ENCODE measurements at places on chromosomes 7 and 10.

- no peak for DNase-seq
These were observed 169.5 kb downstream of the DKK1 start for GRCh38 chr10:52483587-52483986.

DNA sequence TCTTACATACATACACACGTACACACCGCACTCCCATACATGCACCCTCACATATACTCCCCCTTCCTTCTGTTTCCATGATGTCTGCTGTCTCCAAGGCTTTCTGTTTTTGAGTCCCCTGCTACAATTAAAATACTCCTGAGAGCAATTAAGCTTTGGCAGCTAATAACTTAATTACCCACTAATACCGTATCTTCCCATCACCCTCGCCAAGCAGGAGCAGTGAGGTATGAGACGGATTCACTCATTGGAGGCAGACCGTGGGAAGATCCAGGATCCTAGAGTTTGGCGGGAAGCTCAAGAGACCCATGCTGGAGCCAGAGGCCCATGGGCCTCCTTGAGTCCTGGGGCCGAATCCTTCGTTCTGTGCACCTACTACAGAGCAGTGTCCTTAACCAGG is 1.7 kb upstream of the CALN1 start:
- DNase-seq: no peak

DNA sequence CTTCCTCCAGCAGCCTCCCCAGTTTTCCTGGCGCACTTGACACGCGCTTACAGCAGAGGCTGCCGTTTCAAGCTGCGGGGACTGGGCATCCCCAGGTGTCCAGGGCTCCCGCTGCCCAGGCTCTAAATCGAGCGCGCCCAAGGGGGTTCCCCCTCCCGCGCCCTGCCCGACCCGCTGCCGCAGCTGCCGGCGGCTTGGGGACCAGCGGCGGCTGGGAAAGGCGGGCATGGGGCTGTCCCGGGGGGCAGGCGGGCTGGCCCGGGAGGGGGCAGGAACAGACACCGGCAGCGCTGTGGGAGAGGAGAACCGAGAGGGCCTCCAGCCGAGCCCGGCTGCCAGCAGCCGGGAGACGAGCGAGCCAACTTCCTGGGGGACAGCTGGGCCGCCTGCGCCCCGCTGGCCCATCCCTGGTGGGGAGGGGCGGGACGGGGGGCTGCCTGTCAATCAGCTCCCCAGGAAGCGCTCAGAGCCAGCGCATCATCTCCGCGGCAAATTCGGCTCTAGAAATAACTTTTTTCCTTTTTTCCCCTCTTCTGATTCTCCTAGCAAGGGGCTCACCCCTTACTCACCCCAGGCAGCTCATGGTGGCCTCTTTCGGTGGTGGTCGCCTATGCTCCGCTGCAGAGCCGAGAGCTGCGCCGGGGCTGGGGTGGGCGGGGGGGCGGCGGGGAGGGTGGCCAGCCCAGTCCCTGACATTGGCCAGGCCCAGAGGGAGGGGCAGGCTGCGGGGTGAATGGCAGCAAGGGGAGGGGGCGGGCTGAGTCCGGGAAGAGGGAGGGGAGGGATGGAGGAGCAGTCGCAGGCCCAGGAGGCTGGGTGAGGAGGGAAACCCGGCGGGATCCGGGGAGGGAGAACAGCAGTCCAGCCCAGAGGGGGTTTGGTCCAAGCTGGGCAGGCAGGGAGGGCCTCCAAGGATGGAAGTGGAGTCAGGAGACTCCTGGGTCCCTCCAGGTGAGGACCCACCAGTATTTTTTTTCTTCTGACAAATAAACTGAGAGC is 14.7 kb downstream of the GRID2IP start:
- DNase-seq: no peak

- no peak for DNase-seq
These were observed 211.5 kb upstream of the SLC26A5 start for GRCh38 chr7:103657474-103657894.

- DNase-seq: no peak
These were observed 158.3 kb upstream of the PPP2R2D start for GRCh38 chr10:131742500-131742951.

Data from muscle of back (tissue), 13 donors.